ENCODE measurements at places on chromosomes 6 and 20.
A peak's percentile ranks its signal among the peaks of the same experiment; 100 is the strongest.

DNA sequence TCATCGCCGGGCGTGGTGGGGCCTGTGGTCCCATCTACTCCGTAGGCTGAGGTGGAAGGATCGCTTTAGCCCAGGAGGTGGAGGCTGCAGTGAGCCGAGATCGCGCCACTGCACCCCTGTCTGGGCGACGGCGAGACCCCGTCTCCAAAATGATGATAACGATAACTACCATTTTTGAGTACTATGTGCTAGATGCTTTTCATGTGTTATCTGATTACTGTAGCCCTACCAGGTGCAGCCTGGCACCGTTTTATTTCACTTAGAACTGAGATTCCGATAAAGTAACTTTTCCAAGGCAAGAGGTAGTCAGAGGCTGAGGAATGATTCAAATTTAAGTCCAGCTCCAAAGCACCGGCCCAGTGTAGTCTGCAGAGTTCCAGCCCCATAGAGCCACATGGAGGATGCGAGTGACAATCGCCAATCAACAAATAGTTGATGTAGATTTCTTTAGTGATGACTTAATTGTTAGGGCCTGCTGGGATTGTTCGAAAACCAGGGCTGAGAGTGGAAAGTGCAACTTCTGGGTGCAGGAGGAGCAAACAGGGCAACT is 727 bp downstream of the ERMARD start:
- DNase-seq = no peak

GRCh38 chr6:167091026-167091804 is 31.7 kb upstream of the CCR6 start:
- no peak for DNase-seq

DNA sequence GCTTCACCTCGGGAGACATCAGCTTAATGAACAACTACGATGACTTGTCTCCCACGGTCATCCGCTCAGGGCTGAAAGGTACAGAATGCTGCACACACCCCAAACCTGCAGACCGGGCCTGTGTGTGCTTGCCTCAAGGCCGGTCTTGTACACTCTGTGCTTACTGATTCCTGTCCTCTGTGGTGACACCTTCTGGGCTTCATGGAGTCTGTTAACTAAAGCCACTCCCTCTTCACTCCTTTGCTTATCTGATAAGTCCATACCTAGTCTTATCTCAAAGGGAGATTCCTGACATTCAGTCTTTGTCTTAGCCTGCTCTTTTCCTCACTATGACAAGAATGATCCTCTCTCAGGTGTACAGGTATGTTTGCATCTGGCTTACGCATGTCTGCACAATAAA is 107.7 kb upstream of the TMEM181 start:
- DNase-seq = no peak

DNA sequence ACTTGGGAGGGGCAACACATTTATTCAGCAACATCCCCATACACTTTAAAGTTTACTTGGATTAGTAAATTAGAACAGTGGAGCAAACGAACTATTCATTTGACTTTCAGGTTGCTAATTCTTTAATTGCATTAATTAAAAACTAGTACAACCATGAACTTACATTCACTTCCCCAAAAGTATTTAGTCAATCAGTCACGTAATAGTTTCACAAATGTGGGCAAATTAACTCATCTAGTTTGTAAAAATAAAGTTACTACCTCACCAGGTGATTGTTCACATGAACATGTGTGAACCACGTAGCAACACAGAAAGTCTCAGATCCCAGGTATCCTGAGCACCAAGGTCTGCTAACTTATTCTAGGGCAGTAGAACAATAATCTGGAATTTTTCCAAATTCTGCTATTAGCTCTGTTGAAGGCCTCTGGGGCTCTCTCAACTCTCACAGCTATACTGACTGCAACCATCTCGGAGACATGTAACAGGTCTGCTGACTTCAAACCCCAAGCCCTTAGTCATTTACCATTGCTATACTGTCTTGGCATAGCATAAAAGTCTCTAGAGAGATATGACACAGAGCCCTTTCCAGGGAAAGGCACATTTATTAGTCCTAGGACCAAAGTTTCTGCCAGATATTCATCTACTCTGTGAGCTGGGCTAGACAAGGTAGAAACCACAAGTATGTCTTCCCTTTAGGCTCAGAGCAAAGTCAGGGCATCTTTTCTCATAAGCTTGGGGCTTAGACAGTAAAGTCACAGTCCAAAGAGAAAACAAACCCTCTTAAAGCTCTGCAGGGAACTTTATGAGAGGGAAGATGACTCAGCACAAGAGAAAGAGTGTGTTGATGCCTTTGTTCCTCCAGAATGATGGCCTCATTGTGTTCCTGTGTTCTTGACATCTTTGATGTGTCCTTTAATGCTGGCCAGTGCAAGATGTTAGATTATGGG is 50.9 kb upstream of the CCDC28A start:
- no peak for DNase-seq

- no peak for DNase-seq
These were observed 59.9 kb upstream of the TENT5A start for GRCh38 chr6:81812401-81812800.

DNA sequence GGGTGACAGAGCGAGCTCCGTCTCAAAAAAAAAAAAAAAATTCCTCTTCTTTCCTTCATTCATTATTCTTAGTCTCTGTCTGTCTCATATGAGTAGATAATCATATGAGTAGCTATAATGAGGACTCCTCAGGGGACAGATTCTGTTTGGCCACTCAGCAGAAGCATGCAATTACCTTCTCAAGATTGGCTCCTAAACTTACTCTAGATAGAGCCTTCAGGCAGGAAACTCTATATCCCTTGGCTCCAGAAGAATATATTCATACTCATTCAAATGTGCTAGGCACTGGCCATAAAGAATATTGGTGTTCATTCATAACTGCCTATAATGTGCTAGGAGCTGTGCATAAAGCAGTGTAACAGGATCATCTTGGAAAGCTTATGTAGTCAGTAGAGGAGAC is 2.2 kb upstream of the ACAT2 start:
- no peak for DNase-seq

GRCh38 chr20:1304710-1305515 is 24.0 kb downstream of the SDCBP2 start:
- DNase-seq = no peak

DNA sequence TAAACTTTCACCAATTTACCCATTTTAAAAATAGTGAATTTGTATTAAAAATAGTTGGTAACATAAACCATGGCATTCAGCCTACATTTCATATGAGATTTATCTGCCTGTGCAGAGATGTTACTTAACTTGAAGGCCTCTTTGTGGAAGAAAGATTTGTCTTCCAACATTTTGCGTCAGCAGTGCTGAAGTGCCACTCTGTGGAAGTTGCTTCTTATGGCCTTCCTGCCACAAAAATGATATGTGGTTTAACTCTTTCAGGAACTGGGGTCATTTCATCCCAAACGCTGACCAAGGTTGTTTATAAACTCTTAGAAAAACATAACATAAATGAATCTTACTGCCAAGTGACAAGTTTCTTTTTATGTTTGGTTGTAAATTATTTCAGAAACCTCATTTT is 246.8 kb downstream of the ARID1B start:
- no peak for DNase-seq

- DNase-seq = peak; percentile 19
These were observed 47.5 kb downstream of the RALGAPA2 start for GRCh38 chr20:20664795-20665589.

DNA sequence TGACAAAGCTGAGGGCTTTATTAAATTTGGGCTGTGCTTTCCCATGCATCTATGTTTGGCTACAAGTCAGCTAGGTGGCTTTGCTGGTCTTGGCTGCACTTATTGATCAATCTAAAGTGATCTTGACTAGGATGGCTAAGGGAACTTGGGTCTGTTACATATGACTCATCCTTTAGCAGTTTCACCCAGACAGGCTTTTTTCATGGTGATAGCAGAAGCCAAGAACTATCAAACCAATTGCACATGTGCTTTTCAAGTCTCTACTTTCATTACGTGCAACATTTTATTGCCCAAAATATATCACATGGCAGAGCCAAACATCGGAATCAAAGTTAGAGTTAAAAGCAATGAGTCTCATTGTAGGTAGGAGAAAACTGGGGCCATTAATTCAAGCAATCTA is 626.3 kb downstream of the TENT5A start:
- DNase-seq = no peak

- no peak for DNase-seq
These were observed 82.2 kb downstream of the ZDHHC14 start for GRCh38 chr6:157462956-157463742.

DNA sequence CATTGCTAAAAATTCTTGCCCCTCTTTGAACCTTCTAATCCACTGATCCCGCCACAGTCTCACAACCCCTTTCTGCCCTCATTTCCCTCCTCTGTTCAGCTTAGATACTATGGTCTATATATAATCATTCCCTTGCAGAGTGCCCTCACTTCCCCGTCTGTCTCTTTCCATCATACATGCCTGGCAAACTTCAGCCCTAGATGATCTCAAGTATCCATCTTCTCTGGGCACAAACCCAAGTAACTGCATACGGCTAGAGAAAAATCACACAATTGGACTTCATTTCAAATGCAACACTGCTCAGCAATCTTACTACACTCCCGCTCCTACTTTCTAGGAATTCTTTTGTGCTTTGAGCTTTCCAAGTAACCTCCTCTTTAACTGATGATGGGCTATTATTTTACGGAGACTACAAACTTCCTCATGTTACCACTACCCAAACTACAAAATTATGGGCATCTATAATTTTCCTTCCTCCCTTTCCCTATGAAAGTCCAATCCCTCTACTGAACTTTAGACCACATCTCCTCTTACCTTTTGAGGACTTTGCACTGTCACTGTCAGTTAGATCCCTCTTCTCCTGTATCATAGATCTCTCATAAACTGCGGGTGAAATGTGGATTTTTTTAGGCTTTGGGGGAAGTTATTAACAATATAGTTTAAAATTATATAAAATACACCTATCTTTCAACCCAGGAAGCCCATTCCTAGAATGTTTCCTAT is 135.6 kb downstream of the BTBD9 start:
- no peak for DNase-seq

DNA sequence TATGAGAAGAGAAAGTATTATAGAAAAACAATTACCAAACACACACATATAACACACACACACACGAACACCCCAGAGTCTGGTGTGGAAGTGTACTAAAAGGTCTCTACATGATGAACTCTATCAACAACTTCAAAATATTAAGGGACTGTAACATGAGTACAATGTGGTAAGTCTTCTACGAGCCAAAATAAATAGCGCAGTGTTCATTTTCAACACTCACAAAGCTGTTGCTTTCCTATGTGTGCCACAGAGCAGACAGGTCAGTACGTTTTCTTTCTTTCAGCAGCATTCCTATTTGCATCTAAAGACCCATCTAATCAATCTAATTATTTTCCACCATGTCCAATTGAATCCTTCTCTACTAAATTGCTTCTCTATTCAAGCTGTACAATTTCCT is 12.1 kb upstream of the CNKSR3 start:
- no peak for DNase-seq

DNA sequence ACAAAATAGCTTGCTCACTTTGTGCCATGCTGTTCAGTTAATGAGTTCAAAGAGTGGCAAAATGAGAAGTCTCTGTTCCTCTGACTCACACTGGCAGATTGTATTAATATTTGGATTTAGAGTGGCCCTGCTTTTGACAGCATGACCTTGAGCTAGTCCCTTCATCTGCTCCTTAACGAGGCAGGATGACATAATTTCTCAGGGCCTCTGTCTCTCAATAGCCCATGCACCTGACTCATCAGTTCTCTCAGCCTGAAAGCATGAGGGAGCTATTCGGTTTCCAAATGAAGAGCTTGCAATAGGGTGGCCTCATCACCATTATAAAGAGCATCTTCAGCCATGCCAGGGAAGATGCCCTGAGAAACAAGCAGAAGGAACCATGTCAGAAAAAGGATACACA is 38.2 kb downstream of the CAP2 start:
- DNase-seq = no peak

DNA sequence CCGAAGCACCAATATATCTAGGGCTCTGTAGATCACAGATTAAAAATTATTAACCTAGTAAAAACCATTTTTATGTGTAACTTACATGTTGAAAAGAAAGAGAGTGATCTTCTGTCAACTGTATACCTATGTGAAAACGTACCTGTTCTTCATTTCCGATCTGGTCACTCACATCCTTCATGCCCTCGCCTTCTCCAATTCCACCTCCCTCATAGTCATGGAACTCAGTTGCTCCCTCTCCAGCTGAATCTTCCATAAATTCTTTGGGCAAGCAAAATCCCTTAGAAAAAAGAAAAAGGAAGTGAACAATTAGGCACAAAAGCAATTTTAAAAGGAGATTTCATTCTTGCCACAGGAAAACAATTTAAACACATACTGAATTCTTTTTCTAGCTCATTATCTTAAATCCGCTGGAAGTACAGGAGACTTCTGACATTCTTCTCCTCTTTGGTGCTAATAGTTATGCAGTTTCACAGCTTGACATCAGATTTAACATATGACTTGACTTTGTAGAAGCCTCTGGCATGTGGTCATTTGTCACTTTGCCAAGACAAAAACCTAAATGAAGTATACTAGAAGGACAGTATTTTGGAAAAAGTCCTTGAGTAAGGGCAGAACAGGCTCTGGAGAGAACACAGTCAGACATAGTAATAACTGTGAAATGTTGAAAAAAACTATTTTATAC is 29.5 kb upstream of the LYRM2 start:
- no peak for DNase-seq

- DNase-seq = no peak
These were observed 1.9 kb downstream of the FBXO9 start for GRCh38 chr6:53066874-53067706.

- no peak for DNase-seq
These were observed 117.7 kb downstream of the RPS12 start for GRCh38 chr6:132931936-132932514.

GRCh38 chr20:45377269-45377668 is 856 bp downstream of the TP53TG5 start:
- no peak for DNase-seq

DNA sequence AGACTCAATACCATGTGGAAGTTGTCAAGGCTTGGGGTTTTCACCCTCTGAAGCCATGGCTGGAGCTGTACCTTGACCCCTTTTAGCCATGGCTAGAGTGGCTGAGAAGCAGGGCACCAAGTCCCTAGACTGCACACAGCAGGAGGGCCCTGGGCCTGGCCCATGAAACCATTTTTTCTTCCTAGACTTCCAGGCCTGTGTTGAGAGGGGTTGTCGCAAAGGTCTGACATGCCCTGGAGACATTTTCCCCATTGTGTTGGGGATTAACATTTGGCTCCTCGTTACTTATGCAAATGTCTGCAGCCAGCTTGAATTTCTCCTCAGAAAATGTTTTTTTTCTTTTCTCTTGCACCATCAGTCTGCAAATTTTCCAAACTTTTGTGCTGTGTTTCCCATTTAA is 196.4 kb downstream of the SLC16A10 start:
- DNase-seq = no peak

GRCh38 chr6:89873721-89874120 is 20.5 kb upstream of the GJA10 start:
- no peak for DNase-seq

- no peak for DNase-seq
These were observed 6.3 kb upstream of the SMIM28 start for GRCh38 chr6:138371452-138371711.

DNA sequence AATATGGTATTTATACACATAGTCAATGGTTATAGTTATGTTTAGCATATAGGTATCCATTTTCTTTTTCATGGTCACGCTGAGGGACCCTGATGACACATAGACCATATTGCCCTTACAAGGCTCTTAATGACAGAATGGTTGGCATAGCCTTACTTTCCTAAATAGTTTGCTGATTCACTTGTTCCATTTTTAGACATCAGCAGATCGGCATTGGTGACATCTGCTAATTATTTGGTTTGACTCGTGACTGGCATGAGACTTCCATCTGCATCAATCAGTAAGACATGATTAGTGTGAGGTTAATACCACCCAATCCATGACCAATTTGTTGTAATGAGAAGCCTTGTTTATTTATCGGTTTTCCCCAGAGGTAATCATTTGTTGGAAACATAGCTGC is 309.7 kb downstream of the ALDH8A1 start:
- no peak for DNase-seq
